Left cardiac atrium (tissue), 4 donors: ENCODE measurements at places on chromosomes 11 and 22. TPM values are rescaled to one million over a fixed set of nuclear protein-coding genes. Genes with fewer than 3 reads are reported as not detected.
A peak's percentile ranks its signal among the peaks of the same experiment; 100 is the strongest.

Gene KCNE3
- total RNA-seq = 7.5 TPM

DNA sequence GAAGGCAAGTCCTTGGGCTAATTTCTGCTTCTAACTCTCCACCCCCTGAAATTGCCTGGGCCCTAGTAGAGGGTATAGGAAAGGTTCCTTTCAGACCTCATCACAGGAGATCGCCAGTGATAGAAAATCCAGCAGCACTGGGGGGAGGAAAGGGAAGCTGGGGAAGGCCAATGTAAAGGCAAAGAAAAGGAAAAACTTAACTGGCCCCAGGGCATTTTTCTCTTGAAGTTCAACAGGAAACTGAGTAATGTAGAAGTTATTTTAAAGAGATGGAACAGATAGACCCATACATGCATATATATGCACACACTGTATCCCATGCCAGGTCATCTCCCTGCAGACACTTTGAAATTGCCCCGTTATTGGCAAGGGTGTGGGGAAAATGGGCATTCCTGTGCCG, 134.0 kb downstream of the TRIM44 start:
- no peak for DNase-seq

DNA sequence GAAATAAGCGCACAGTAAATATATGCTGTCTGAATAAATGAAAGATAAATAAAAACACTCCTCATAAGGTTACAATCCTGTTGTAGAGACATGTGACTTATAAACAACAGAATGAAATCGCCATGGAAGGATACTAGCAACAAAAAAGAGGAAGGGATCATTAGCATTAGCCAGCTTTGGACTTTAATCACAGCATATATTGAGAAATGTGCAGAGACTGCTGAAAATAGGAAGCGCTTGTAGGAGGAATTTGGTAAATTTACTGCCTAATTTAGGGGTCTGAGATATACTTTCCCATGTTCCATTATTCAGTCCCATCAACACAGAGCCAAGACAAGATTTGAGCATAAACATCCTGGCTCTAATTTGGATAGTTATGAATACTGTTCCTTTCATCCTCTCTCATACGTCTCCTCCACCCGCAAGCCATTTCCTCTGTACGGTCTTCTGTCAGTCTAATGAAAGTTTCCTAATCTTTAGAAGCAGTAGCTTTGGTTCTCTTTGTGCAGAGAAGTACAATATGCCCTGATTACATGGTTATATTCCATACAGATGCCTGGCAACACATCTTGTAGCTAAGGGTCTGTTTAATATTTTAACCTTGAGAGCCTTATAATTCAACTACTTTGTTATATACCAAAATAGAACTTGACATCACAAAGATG, 37.1 kb upstream of the AKIP1 start:
- no peak for DNase-seq

- no peak for DNase-seq
These were observed 151.6 kb upstream of the E2F8 start for GRCh38 chr11:19392321-19392720.

Gene ZFP91
- total RNA-seq = 58.6 TPM

DNA sequence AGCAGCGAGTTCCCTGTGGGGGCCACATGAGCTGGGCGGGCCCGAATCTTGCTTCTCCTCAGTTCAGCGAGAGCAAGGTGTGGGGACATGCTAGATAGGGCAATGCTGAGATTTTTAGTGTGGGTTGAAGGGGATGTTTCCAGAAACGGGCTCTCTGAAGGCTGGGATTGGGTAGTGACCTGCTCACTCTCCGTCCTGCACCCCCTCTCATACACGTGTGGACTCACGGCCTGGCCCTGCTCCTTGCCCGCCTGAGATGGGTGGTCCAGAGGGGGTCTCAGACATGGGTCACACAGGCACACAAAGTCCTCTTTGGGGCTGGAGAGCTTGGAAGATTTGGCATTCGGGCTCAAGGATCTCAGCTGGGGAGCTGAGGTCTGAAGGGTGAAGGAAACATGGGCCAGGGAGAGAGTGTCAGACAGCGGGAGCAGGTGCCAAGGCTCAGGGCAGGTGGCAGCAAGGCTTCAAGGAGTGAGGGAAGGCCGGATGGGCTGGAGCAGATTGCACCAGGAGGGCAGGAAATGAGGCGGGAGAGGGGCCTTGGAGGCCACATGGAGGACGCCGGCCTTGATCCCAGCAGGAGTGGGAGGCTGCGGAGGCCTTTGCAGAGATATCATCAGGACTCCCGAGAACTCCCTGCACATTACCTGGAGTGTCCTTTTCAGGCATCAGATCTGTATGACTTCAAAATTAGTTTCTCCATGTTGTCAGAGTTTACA, 74.1 kb downstream of the PARVB start:
- DNase-seq = peak; percentile 15

Gene PRR5
- 19.1 TPM for total RNA-seq

DNA sequence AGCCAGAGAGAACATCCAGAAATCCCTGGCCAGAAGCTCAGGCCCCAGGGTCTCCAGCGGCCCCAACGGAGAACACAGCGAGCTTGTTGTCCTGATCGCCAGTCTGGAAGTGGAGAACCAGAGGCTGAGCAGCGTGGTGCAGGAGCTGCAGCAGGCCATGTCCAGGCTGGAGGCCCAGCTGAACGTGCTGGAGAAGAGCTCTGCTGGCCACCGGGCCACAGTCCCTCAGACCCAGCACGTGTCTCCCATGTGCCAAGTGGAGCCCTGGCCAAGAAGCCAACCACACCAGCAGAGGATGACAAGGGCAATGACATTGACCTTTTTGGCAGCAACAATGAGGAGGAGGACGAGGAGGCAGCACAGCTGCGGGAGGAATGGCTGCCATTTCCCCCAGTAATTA, 20.6 kb upstream of the SCGB1D1 start:
- DNase-seq = no peak

DNA sequence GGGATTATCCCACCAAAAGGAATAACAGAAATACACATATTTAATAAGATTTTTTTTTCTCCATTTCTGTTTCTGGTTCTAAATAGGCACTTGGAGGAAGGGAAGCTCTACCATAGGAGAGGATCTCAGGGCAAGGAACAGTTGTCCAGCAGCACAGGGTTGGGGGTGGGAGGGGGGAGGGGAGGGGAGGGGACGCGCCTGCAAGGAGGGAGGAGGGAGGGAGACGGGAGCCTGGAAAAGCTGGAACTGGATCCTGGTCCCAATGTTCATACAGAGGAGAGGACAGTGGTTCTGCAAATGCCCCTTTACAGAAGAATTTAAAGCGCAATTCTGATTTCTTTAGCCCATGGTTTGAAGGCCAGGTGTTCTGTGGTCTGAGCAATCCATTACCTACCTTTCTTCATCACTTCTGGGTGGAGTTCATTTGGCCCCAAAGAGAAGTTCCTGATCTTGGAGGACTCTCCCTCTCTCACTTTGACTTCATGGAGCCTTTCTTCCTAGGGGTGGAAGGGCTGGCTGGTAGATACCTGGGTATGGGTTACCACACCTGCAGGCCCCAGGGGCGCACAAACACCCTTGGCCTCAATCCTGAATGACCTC, 348.9 kb upstream of the NCAM1 start:
- DNase-seq = no peak

- DNase-seq = no peak
These were observed 151.7 kb downstream of the ADAMTS15 start for GRCh38 chr11:130600139-130600538.

GRCh38 chr22:22106855-22107254, 124.3 kb upstream of the TOP3B start:
- DNase-seq = no peak

- no peak for DNase-seq
These were observed 12.7 kb upstream of the TREH start for GRCh38 chr11:118691926-118692830.

Gene CD3G
- 1.4 TPM for total RNA-seq

Gene TSPAN32
- total RNA-seq = 11.6 TPM

DNA sequence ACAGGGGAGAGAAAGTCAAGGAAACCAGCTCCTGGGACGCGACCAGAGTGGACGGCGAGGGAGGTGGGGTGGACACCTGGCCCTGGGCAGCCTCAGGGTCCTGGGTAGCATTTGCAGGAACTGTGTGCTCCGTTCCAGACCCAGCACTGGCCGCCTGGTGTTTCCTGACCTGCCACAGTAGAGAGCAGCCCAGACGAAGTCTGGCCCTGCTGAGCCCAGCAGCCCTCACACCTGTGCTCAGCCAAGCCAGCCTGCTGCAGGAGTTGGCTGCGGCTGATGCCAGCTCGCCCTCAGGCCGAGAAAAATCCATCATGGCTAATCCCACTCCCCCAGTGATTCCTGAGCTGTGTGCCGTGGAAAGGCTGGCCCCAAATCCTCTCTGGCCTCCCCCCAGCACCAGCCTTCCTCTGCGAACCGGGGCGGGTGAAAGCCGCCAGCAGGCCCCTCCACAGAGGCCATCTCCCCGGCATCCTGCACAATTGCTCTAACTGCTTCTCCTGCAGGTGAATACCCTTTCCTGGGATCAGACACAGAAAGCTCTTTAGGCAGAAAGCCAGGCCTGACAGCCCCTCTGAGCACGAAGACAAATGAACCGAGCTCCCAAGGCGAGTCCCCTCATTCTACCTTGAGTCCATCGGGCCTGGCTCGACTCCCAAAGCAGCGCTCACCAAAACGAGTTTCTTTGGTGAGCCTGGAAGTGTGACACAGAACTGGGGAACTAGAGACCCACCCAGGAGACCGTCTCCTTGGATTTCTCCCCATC, 88.6 kb downstream of the RTL6 start:
- no peak for DNase-seq

Gene OR8D1
- total RNA-seq = not detected

Gene MAJIN
- total RNA-seq = not detected

GRCh38 chr11:107791343-107792048, 67.1 kb downstream of the SLC35F2 start:
- DNase-seq = no peak

- no peak for DNase-seq
These were observed 36.6 kb upstream of the GRAMD1B start for GRCh38 chr11:123393312-123393927.

Gene SLC22A25
- total RNA-seq = 0.09 TPM

DNA sequence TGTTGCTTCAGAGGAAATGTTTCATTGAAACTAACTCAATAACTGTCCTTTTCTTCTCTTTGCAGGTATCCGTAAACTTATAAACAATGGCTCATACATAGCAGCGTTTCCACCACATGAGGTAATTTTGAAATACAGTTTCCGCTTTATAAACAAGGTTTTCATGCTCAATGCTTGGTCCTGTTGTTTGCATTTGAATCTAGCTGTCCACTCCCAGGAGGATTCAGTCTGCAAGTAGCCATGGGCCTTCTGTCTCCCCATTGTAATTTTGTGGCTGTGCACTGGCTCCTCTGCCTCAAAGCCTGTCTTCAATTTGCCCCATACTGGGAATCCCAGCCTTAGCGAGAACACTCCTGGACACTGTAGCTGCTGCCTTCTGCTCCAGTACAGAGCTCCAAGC, 34.7 kb downstream of the MUC15 start:
- no peak for DNase-seq

Gene CCDC81
- total RNA-seq = 0.65 TPM

DNA sequence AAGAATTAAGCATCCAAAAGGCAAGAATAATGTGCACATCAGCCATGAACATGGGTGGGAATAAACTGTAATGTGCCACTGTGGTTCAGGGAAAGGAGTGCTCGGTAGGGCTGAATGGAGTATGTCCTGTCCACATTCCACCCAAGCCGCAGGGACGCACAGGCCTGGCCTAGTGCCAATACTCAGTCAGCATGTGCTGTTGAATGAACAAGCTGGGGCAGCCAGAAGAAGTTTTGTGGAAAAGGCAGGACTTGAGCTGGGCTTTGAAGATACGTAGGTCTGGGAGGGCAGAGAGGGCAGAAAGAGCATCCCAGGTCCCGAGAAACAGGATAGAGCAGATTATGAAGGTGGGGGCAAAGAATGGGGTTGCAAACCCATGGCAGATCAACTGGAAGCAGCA, 60.0 kb upstream of the PLET1 start:
- DNase-seq = peak; percentile 80

Gene MMP12
- total RNA-seq = not detected

Gene OR6Q1
- not detected for total RNA-seq

- no peak for DNase-seq
These were observed 68.4 kb downstream of the ELFN2 start for GRCh38 chr22:37358917-37359316.

GRCh38 chr11:104870910-104871309, 27.4 kb downstream of the CASP12 start:
- no peak for DNase-seq

GRCh38 chr11:116721988-116722387, 50.8 kb downstream of the BUD13 start:
- DNase-seq = no peak

Gene CNGA4
- total RNA-seq = not detected

Gene UFD1
- 46.9 TPM for total RNA-seq

DNA sequence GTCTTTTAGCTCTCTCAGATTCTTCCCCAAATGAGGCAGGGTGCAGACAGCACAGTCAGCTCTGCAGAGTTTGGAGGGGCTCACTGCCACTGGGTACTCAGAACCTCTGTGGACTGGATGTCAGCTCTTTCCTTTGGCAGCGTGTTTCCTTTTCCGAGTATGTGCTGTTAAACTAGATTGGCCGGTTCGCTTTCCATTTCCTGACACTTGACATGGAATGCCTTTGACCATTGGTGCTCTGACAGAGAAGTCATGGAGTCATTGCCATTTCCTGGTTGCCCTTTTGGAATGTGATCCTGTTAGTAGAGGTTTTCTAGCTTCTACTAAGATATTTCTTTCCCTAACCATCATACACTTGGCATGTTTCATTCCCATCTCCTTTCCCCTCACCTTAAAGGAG, 86.7 kb downstream of the SWAP70 start:
- no peak for DNase-seq

DNA sequence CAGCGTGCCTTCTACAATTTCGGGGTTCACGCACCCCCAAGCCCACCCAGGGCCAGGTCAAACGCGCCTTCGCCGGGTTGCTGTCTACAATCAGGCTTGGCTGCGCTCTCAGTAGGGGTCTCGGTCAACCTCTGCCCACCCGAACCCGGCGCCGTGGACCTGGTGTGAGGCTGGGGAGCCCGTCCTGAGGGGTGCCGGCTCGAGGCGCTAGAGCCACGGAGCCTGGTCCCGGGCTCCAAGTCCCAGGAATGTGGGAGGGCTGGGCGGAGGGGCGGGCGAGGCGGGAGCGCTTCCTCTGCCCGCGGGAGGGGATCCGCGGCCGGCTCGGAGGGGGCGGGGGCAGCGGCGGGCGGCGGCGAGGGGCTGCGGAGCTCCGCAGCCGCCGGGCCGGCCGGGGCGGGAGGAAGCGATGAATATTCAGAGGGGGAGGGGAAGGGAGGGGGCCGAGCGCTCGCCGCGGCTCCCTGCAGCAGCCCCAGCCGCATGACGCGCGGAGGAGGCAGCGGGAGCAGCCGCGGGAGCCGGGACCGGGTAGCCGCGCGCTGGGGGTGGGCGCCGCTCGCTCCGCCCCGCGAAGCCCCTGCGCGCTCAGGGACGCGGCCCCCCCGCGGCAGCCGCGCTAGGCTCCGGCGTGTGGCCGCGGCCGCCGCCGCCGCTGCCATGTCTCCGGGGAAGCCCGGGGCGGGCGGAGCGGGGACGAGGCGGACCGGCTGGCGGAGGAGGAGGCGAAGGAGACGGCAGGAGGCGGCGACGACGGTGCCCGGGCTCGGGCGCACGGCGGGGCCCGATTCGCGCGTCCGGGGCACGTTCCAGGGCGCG, at the start of gene PTPRJ:
Gene PTPRJ, plus strand, starts transcription at position 472 of the 819 bp plus-strand sequence. CDS start 354 bp downstream, outside the sequence.
- peak; percentile 55 for DNase-seq
